CD4-positive, alpha-beta T cell treated with Interleukin-1 beta for 1 hour (primary cell): ENCODE measurements at places on chromosomes 2 and 18.

DNA sequence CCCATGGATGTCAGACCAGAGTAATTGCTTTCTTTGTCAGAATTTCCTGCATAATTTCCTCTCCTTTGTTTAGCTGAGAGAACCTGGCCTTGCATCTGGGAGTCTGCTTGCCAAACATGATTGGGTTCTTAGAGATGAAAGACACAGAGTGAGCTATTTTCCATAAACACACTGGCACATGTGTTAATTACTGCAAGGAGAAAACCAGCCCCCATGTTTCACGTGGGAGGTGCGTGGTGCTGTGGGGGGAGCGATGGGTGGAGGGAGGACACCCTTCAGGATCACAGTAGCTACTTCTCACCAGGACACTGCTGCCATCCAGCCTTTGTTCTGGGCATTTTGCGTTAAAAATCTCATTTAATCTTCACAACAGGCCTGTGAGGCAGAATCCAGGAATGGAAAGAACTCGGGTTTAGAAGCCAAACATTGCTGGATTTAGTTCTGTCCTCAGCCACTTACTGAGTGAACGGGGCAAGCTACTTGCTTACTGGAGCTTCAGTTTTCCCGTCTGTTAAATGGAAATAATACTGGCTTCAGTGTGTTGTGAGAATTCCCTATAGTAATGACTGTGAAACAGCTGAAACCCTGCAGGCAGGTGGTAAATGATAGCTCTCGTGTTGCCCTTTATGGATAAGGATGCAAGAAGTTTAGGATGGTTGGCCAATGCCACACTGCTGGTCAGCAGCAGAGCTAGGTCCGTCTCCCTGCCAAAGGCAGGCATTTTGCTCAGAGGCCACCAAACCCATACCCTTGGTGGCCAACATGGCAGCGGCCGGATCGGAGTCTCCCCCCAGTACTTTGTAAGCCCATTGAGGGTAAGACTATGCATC is 100.1 kb upstream of the ASAP2 start:
- no peak for DNase-seq

DNA sequence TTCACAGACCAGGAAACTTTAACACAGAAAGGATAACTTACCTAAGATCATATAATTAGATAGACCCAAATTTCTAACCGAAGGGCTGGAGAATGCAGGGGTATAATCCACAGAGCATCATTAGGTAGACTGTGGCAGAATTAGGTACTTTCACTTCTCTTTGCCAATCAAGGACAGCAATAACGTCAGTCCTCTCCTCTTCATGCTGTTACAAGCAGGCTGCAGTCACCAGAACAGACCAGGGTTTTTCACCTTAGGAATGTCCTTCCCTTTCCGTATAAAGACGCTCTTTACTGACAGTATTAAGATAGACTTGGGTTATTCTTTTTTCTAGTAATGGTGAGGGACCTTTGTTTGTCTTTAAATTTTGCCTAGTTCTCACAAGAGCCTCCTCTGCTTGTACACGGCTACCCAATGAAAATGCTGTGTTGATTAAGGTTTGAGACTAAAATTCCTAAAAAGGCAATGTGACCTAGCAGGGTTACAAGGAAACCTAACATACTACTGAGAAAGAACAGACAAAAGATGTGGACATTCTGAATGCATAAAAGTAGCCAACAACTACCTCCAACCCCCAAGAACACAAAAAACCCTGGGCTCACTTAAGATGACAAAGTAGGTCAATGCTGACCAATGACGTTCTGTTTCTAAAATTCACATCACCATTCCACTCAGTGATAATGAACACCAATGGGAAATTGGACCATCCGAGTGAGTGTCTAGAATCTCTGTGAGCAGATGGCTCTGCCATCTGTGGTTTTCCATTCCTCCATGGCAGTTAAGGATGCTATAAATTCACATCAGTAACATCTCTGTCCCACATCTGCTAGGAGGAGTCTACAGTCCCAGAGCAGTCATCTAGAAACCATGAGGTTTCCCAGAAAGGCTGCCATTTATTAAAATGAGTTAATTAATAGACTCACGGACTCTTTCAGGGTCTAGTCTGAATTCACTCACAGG is 2.1 kb downstream of the PDIA6 start:
- DNase-seq = peak; percentile 48

DNA sequence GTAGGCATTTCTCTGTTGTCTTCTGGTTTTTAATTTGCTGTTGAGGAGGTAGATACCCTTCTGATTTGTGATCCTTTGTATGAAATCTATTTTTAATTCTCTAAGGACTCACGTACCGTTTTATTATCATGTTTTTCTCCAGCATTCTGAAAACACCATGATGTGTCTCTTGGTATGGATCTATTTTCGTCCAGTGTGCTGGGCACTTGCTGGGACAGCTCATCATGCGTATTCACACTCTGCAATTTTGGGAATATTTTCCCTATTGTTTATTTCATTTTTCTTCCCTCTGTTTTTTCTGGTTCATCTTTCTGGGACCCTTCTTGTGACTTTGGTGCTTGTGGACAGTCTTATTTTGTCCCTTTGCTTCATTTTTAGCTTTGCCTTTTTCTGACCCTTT is 21.9 kb downstream of the RPIA start:
- DNase-seq = no peak

- no peak for DNase-seq
These were observed 42.3 kb downstream of the ATP9B start for GRCh38 chr18:79111483-79111882.

DNA sequence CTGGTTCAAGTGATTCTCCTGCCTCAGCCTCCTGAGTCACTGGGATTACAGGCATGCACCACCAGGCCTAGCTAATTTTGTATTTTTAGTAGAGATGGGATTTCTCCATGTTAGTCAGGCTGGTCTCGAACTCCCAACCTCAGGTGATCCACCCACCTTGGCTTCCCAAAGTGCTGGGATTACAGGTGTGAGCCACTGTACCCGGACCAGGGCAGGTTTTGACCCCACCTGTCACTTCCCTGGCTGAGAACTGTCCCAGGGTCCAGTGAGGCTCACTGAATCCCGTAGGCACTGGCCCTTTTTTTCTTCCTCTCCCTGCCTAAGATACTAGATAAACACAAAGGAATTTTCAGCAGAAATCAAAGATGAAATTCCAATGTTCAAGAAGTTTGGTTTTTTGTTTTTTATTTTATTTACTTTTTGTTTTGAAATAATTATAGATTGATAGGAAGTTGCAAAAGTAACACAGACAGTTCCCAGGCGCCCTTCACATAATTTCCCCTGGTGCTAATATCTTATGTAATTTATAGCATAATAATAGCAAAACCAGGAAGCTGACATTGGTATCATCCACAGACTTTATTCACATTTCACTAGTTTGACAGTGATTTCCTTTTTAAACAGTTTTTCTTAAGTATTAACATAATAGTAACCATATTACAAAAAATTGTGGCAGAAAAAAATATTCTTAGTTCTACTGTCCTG is 52.4 kb upstream of the B3GNT7 start:
- DNase-seq = no peak

GRCh38 chr2:127361929-127362885 is 25.6 kb downstream of the MAP3K2 start:
- no peak for DNase-seq

GRCh38 chr2:131093696-131094462 is 619 bp upstream of the FAM168B start:
- no peak for DNase-seq

- no peak for DNase-seq
These were observed 13.0 kb upstream of the TYMS start for GRCh38 chr18:644395-645004.

GRCh38 chr18:55090564-55091188 is 131.4 kb upstream of the CCDC68 start:
- no peak for DNase-seq

GRCh38 chr2:236826606-236827156 is 257.1 kb downstream of the ACKR3 start:
- no peak for DNase-seq

DNA sequence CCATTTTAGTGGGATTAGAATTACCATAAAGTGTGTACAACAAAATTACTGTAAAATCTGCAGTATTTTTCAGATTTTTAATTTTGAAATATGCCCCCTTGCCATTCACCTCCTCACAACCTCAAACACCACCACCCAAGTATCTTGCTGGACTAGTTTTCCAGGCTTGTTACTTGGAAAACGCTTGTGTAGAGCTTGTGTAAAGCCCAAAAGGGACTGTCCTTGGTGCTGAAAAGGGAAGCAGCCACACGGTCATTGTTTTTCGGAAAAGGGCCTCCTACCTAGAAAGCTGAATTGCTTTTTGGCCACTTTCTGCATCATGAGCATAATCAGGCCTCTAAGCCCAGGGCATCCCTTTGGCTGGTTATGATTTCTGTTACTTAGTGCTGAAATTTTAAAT is 563.4 kb downstream of the LRRTM4 start:
- DNase-seq = no peak

- no peak for DNase-seq
These were observed 66.5 kb downstream of the RIT2 start for GRCh38 chr18:43049021-43049420.

DNA sequence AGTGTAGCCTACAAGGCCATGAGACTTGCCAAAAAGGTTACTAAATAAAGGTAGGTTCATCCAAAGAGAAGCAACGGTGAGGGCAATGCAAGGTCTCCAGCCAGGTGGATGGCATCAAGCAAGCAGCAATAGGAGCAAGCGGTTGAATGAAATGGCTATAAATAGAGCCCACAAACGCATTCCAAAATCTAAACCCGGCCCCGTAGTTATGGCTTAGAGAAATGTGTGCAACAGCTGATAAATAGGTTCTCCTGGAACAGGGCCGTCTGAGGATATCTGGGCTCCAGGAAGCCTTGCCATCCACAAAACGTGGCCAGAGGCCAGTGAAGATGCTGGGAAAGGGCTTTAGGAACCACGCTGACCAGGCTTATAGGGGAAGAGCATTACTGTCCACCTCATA is 146.1 kb upstream of the PID1 start:
- DNase-seq = no peak

DNA sequence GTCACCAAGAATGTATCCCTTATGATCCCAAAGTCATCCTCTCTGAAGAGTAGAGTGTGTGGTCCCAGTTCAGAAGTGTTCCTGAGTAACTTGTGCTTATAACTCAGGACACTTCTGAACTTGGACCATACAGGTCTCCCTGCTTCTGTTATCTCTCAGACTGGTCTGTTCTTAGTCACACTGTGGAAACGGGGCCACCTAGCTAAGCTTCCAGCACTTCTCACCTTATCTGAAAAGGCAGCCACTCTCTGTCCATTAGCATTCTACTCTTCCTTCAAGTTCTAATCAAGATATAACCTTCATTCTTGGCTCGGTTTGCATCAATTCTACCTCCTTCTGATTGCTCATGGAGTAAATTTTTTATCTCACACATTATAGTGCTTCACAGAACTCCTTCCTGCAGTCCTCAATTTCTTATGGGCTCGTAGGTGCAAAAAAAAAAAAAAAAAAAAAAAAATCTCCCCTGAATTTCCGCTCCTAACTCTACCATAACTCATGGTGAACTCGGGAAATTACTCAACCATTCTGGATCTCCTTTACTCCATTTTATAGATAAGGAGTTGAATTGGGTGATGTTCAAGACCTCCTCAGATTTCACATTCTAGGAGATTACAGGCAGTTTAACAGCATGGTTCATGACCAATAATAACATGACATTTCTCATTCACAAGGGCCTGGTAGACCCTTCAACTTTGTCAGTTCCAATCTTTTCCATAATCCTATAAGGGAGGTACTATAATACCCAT is 108.4 kb downstream of the TACR1 start:
- no peak for DNase-seq

GRCh38 chr2:86274265-86274917 is 63.0 kb downstream of the REEP1 start:
- no peak for DNase-seq

DNA sequence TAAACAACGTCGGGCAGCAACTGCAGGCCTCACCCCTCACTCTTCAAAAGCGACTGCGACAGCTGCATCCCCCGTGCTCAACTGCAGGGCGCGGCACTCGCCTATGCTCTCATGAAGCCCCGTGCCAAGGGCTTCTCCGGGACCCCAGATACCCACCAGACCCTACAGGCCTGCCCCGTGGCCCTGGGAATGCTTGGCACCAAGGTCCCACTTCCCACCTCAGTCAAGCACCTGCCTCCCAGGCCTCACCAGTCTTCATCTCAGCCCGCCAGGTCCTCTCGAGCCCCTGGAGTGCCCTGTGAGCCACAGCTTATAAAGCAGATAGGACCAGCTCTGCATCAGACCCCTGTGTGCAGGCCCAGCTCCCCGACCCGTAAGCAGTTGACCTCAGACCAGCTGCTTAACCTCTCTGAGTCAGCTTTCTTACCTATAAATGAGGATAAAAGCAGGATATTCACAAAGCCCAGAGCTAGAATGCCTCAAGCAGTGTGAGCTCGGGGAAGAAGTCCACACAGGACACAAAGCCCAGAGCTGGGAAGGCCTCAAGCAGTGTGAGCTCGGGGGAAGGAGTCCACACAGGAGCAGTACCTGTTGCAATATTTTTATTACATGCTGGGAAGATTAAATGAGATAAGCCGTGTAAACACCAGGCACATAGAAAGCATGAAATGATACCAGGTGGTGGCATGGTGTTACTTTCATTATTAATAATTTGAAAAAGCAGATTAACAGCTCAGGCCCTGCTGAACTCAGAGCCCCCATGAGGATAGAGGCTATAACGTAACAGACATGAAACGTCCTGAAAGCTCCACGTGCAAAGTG is 96.9 kb downstream of the HDAC4 start:
- no peak for DNase-seq

- DNase-seq = no peak
These were observed 17.1 kb downstream of the PSD4 start for GRCh38 chr2:113190871-113191270.

GRCh38 chr2:166229678-166230023 is 101.8 kb upstream of the SCN1A start:
- DNase-seq = no peak

GRCh38 chr2:85797921-85798320 is 44.1 kb downstream of the ATOH8 start:
- no peak for DNase-seq

DNA sequence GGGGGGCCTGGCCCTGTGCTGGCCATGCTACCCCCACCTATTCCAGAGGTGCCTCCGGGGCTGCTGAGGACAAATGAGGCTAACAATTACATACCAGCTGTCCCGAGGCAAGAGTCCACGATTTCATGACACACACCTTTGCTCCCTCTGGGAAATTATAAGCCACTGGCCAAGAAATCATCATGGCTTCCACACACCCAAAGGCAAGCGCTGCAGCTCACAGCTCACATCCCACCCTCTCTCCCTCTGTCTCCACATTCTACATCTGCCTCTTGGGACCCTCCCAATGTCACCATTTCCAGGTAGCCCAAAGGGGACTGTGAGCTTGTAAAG is 134.4 kb downstream of the HDAC4 start:
- DNase-seq = no peak

DNA sequence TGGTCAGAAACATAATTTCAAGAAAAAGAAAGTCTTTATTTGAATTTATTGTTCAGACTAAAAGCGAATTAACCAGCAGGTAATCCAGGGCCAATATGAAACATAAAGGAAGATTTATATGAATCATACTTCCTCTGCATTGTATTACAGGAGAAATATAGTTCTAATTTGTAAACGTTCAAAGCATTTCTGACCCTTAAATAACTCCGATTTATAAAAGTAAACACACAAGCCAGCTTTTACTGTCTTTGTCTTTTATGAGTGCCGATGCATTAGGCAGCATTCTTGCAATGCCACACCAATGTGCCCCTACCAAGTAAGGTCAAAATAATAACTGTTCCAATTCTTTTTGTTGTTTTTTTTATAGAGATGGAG is 118.8 kb upstream of the RBBP8 start:
- no peak for DNase-seq

GRCh38 chr2:43027097-43027873 is 199.1 kb downstream of the ZFP36L2 start:
- DNase-seq = no peak

- no peak for DNase-seq
These were observed 479 bp downstream of the GPATCH11 start for GRCh38 chr2:37084797-37085196.

GRCh38 chr2:27638709-27639108 is 9.9 kb downstream of the GPN1 start:
- no peak for DNase-seq
